AG20443 (cell line): ENCODE measurements at places on chromosomes 3 and 15.

GRCh38 chr3:109297496-109297895, 18.8 kb downstream of the DPPA2 start:
- no peak for DNase-seq

- DNase-seq, result no peak
Observed at GRCh38 chr15:29770796-29771195, 51.5 kb downstream of the TJP1 start.

DNA sequence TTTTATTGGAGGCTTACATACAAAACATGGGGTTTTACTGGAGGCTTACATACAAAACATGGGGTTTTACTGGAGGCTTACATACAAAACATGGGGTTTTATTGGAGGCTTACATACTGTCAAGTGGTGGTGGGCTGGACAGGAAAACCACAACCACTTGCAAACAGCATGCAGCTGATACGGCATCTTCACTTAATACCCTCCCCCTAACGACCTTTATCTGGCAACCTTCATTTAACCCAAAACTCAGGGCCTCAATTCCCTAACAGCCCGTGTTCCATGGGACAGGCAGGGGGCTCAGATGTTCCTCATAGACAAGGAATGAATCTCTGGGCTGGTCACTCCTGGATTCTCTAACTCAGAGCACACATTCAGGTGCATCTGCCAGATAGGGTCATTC, 137.1 kb downstream of the CD47 start:
- DNase-seq, result no peak

DNA sequence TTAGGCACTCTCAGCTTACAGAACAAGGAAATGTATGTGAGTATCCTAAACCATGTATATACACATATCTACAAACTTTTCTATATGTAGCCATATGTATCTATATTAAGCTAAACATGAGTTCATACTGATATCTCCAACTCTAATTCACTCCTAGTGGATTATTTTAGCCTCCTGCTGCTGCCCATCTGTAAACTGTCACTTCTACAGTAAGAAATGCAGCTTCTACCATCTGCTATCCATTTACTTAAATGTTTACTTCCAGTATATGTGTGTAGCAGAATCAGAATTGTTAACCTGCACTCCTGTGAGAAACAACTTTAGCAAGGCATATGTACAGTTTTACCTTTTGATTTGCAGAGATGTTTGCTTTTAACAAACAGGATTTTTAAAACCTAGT, 478.5 kb upstream of the CBLB start:
- no peak for DNase-seq

- DNase-seq, result no peak
Observed at GRCh38 chr3:141242377-141243092, 10.9 kb downstream of the PXYLP1 start.
